ENCODE measurements at places on chromosomes 7 and 10.
A peak's percentile ranks its signal among the peaks of the same experiment; 100 is the strongest.

GRCh38 chr10:49540056-49540797, 1.3 kb upstream of the ERCC6 start:
- peak overlapping the region; percentile 88 for H3K4me3 ChIP-seq
- no peak for DNase-seq
- H3K4me1 ChIP-seq: peaks cover 26% of the 10 kb centered on the region
- H3K36me3 ChIP-seq: peaks cover 25% of the 10 kb centered on the region
- H3K27me3 ChIP-seq: no peaks in the 10 kb centered on the region

DNA sequence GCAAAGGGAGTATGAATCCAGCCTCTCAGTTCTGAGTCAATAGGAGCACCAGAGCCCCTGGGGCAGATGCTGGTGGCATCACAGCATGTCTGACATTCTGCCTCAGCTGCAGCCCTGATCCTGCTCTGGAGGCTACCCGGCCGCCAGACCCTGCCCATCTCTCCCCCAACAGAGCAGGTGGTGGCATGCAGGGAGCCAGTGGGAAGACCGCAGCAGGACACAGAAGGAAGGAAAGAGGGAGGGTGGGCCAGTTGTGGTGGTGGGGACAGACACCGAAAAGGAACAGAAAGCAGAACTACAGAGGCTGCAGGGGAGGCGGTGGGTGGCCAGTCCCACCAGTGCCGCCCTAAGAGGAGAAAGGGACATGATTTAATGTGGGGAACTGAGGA, 35.3 kb downstream of the BLNK start:
- no peak for DNase-seq
- H3K4me1 ChIP-seq: no peaks in the 10 kb centered on the region
- no peak overlapping the region for H3K4me3 ChIP-seq
- H3K27me3 ChIP-seq: no peaks in the 10 kb centered on the region

GRCh38 chr7:114109304-114109703, 190.5 kb upstream of the PPP1R3A start:
- DNase-seq: peak; percentile 27
- H3K27ac ChIP-seq: no peak overlapping the region
- peaks cover 67% of the 10 kb centered on the region for H3K27me3 ChIP-seq
- H3K4me1 ChIP-seq: no peaks in the 10 kb centered on the region
- H3K4me3 ChIP-seq: no peak overlapping the region
- no peaks in the 10 kb centered on the region for H3K36me3 ChIP-seq

- no peak overlapping the region for H3K27ac ChIP-seq
- peaks cover 9% of the 10 kb centered on the region for H3K36me3 ChIP-seq
Measured at GRCh38 chr10:21068026-21068656, 171.0 kb upstream of the NEBL start.

DNA sequence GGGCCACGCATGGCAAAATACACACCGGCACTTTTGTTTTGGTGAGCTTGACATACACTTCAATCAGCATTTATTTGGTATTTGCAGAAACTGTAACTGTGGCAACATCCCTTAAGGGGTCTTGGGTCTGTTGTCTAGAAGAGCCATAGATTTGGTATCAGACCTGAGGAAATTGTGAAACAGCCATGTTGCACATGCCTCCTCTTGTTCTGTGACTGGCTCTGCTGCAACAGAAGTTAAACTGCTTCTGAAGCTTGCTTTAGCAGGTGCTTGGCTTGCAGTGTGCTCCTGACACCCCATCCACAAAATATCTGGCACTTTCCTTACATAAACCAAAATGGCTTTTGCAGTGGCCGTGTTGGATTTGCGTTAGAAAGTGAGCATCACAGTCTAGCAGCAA, 247.3 kb downstream of the GATA3 start:
- H3K4me3 ChIP-seq: no peak overlapping the region
- H3K4me1 ChIP-seq: peaks cover 5% of the 10 kb centered on the region
- H3K27me3 ChIP-seq: peaks cover 34% of the 10 kb centered on the region
- DNase-seq: no peak

- peak within 1 kb of the TSS; percentile 91 for H3K4me3 ChIP-seq
- DNase-seq: peak; percentile 86
- H3K36me3 ChIP-seq: peaks cover 11% of the 10 kb centered on the region
Measured at GRCh38 chr7:129611246-129612111, at the start of gene NRF1. Gene NRF1, plus strand, starts transcription at chr7:129611720. Its CDS starts 45,632 bp downstream, at chr7:129657352.

DNA sequence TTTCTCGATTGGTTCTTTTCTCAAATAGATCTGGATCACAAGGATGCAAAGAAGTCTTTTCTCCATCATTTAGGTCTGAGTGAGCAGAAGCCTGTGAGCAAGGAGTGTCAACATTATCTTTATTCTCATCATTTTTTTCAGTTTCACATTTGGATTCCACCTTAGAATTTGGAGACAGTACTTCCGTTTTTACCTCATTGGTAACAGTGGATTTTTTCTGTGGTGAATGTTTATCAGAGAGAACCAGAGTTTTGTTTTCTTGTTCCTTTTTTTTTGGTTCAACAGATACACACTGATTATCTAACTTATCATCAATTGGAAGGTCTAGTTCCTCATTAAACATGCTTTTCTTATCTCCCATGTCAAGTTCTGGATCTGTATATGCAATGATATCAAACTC, 151.3 kb downstream of the GALNT11 start:
- no peaks in the 10 kb centered on the region for H3K4me1 ChIP-seq
- DNase-seq: no peak
- peaks cover 69% of the 10 kb centered on the region for H3K36me3 ChIP-seq

- no peak overlapping the region for H3K27ac ChIP-seq
- no peaks in the 10 kb centered on the region for H3K27me3 ChIP-seq
- H3K4me3 ChIP-seq: no peak overlapping the region
- no peak for DNase-seq
- H3K36me3 ChIP-seq: peaks cover 6% of the 10 kb centered on the region
Measured at GRCh38 chr10:74451127-74451829, 300.3 kb downstream of the ADK start.

GRCh38 chr7:126605056-126605455, 647.7 kb downstream of the GRM8 start:
- H3K36me3 ChIP-seq: no peaks in the 10 kb centered on the region
- no peaks in the 10 kb centered on the region for H3K27me3 ChIP-seq
- no peak for DNase-seq
- no peak overlapping the region for H3K27ac ChIP-seq
- H3K4me1 ChIP-seq: no peaks in the 10 kb centered on the region

DNA sequence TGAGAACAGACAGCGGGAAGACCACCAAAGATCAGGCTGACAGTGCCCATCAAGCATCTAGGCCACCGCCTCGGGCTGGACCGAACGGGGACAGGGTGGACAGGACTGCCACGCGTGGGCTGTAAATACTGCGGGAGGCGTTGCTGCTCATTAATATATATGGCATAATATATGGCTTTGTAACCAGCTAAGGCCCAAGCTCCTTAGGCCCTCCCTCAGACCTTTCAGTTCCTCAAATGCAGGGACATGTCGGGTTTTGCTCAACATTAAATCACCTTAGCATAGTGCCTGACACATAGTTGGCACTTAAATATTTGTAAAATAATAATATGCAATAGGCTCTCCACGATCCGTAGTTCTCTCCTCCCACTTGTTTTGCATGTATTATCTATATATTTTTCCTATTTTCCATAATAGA, 402 bp upstream of the TMEM168 start:
- peak overlapping the region; percentile 83 for H3K4me3 ChIP-seq
- DNase-seq: no peak
- peaks cover 11% of the 10 kb centered on the region for H3K36me3 ChIP-seq
- no peaks in the 10 kb centered on the region for H3K27me3 ChIP-seq

DNA sequence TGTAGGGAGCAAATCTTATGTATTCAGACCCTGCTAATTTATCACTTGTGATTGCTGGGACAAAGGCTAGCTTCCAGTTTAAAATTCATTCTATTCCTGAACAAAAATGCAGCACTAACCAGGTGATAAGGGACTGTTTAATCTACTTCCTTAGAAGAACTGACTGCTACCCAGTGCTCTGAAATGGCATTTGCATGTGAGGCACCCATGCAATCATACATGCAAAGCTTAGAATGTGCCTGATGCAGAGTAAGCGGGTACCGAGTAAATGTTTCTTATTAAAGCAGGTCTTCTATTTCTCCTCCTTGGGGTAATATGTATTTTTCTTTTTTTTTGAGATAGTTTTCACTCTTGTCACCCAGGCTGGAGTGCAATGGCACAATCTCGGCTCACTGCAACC, 54.5 kb downstream of the NEURL1 start:
- H3K4me3 ChIP-seq: no peak overlapping the region
- H3K27ac ChIP-seq: no peak overlapping the region
- no peaks in the 10 kb centered on the region for H3K4me1 ChIP-seq
- no peak for DNase-seq
- H3K27me3 ChIP-seq: peaks cover 18% of the 10 kb centered on the region

DNA sequence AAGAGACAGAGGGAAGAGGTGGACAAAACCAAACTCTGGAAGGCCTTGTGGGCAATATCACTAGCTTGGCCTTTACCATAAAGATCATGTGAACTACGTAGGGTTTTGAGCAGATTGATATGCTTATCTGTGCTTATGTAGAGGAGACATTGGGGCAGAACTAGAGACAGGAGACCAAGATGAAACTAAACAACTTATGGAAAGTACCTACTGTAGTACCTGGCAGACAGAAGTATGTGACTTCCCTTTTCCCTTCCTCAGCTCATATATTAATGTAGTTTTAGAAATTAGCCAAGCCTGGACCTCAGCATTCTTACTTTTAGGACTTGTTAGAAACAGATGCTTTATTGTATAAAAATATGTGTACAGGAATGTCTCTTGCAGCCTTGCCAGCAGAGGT, 14.0 kb upstream of the IL6 start:
- peak overlapping the region; percentile 47 for H3K27ac ChIP-seq
- peaks cover 5% of the 10 kb centered on the region for H3K36me3 ChIP-seq
- H3K4me1 ChIP-seq: peaks cover 14% of the 10 kb centered on the region
- no peak overlapping the region for H3K4me3 ChIP-seq

DNA sequence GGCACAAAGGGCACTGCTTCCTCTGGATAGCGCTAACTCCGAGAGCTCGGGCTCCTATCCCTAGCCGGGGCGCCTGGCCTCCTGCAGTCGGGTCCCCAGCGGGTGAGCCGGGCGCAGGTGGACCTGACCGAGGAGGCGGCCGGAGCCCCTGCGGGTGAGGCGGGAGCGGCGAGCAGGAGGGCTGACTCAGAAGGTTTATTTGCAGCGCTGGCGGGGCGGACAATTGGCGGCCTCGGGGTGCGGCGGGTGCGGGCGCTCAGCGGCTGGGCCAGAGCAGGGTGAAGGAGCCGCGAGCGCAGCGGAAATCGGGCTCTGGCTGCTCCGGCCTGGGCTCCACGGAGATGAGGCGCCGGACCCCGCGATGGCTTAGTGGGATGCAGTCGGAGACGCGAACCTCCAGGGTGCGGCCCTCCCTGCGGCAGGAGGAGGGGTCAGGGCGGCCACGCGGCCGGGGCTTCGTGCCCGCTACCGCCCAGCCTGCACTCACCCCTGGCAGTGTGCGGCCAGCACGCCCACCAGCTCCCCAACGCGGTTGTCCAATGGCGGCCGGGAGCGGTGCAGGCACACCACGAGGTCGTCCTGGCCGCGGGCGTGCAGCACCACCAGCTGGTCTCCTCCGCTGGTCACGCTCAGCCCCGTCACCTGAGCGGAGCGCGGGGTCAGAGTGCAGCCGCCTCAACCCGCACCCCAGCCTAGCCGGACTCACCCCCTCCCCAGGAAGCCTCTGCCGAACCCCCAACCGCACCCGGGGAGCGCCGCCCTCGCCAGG, 16.1 kb downstream of the MYO1G start:
- DNase-seq: no peak
- no peak overlapping the region for H3K27ac ChIP-seq
- peaks cover 18% of the 10 kb centered on the region for H3K4me1 ChIP-seq
- H3K27me3 ChIP-seq: no peaks in the 10 kb centered on the region

DNA sequence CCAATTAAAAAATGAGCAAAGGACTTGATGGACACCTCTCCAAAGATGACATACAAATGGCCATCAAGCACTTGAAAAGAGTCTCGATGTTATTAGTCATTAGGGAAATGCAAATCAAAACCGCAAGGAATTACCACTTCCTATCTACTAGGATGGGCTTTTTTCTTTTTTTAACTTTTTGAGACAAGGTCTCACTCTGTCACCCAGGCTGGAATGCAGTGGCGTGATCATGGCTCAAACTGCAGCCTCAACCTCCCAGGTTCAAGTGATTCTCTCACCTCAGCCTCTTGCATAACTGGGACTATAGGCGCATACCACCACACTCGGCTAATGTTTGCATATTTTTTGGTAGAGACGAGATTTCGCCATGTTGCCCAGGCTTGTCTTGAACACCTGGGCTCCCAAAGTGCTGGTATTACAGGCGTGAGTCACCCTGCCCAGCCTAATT, 13.6 kb downstream of the NKX1-2 start:
- H3K4me3 ChIP-seq: no peak overlapping the region
- peak; percentile 87 for DNase-seq
- H3K27me3 ChIP-seq: no peaks in the 10 kb centered on the region
- H3K36me3 ChIP-seq: no peaks in the 10 kb centered on the region
- peak overlapping the region; percentile 19 for H3K27ac ChIP-seq

- no peak for DNase-seq
- no peak overlapping the region for H3K27ac ChIP-seq
- H3K4me1 ChIP-seq: no peaks in the 10 kb centered on the region
- H3K27me3 ChIP-seq: peaks cover 50% of the 10 kb centered on the region
- no peaks in the 10 kb centered on the region for H3K36me3 ChIP-seq
Measured at GRCh38 chr7:127150543-127150942, 102.2 kb downstream of the GRM8 start.

GRCh38 chr7:128366300-128366699, 4.8 kb upstream of the PRRT4 start:
- H3K27me3 ChIP-seq: peaks cover 11% of the 10 kb centered on the region
- no peak overlapping the region for H3K27ac ChIP-seq
- no peak for DNase-seq
- H3K36me3 ChIP-seq: no peaks in the 10 kb centered on the region

GRCh38 chr10:44760513-44760912, 150.6 kb upstream of the TMEM72 start:
- DNase-seq: no peak
- H3K27me3 ChIP-seq: peaks cover 24% of the 10 kb centered on the region
- peaks cover 10% of the 10 kb centered on the region for H3K36me3 ChIP-seq
- peaks cover 15% of the 10 kb centered on the region for H3K4me1 ChIP-seq
- no peak overlapping the region for H3K27ac ChIP-seq

GRCh38 chr10:21810582-21811244, 192.8 kb downstream of the DNAJC1 start:
- no peak overlapping the region for H3K4me3 ChIP-seq
- peaks cover 15% of the 10 kb centered on the region for H3K4me1 ChIP-seq
- DNase-seq: peak; percentile 28
- H3K36me3 ChIP-seq: peaks cover 6% of the 10 kb centered on the region
- no peak overlapping the region for H3K27ac ChIP-seq

- H3K36me3 ChIP-seq: no peaks in the 10 kb centered on the region
- H3K4me1 ChIP-seq: no peaks in the 10 kb centered on the region
- no peak for DNase-seq
Measured at GRCh38 chr7:1707756-1708595, 37.9 kb downstream of the ELFN1 start.

- peak overlapping the region; percentile 4 for H3K27ac ChIP-seq
- H3K4me1 ChIP-seq: peaks cover 15% of the 10 kb centered on the region
- DNase-seq: peak; percentile 48
- no peak overlapping the region for H3K4me3 ChIP-seq
Measured at GRCh38 chr10:24324651-24325050, 115.7 kb downstream of the KIAA1217 start.

Measured in MCF 10A (cell line).